Effector CD4-positive, alpha-beta T cell (primary cell): ENCODE measurements at places on chromosomes 13 and 19.
A peak's percentile ranks its signal among the peaks of the same experiment; 100 is the strongest.

DNA sequence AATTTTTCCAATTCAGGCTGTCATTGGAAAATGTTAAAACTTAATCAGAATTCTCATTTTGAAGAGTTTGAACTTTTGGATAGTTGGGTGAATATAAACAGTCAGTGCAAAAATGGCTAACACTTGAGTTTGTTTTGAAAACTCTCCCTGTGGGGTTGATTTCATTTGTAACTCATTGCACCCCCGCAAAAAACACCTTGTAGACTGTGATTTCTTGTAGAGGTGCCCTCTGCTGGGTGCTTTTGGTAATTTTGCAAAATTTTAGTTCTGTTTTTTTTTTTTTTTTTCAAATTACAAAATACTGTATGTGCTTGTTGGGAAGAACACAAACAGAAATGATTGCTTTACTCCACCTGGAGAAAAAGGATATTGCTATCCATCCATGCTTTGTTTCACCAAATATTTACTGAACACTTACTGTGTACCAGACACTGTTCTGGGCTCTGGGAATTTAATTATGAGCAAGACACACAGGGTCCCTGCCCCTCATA lies 28.2 kb upstream of the GPI start:
- peak; percentile 32 for DNase-seq

GRCh38 chr19:19352823-19353222 lies 32.2 kb downstream of the MAU2 start:
- DNase-seq, result no peak

DNA sequence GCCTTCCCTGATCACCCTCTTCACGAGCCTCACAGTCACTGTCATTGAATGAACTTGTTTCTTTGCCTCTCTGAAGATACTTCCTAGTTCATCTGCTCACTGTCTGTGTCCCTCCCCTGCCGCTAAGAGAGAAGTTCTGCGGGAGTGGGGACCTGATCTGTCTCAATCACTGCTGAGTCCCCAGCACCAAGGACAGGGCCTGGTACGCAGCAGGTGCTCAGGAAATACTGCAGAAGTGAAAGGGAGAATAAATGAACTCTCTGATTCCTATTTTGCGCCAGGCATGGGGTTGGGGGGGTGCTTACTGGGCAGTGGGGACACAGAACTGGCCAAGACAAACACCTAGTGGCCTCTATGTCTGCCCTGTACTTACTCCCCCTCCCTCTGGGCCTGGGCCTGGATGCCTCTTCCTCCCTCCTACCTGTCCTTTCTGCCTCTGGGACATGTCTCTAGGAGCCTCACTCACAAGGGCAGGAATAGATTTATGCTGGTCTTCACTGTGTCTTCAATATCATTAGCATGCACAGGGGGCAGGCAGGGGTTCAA lies 17.5 kb downstream of the FCGBP start:
- no peak for DNase-seq

GRCh38 chr13:82062772-82063171 lies 1721.8 kb upstream of the SPRY2 start:
- DNase-seq, result no peak

DNA sequence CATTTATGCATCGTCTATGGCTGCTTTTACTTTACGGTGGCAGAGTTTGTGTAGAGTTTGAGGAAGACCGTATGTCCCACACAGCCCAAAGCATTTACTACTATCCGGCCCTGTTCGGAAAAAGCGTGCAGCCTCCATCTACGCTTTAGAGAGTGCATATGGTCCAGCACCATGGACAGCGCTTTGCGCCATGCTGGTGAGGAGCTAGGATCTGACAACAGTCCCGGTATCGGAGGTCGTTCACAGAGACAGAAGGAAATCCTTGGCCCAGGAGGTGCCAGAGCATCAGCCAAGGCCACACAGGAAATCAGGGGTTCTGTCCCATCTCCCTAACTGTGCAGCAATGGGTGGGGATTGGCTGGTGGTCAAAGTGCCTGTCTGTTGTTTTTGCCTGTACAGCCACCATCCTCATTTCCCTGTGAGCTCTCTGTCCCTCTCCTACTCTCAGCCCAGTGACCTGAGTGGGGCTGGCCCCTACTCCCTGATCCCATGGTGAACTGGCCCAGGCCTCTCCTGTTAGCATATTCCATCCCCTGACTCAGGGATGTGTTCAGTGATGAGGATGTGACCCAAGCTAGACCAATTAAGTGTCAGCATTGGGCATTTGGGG lies 16.2 kb upstream of the PRODH2 start:
- DNase-seq, result peak; percentile 38

- DNase-seq, result no peak
Measured at GRCh38 chr13:39641645-39642044, 13.8 kb upstream of the COG6 start.

GRCh38 chr13:94128430-94128829 lies 351.1 kb downstream of the DCT start:
- DNase-seq, result no peak

DNA sequence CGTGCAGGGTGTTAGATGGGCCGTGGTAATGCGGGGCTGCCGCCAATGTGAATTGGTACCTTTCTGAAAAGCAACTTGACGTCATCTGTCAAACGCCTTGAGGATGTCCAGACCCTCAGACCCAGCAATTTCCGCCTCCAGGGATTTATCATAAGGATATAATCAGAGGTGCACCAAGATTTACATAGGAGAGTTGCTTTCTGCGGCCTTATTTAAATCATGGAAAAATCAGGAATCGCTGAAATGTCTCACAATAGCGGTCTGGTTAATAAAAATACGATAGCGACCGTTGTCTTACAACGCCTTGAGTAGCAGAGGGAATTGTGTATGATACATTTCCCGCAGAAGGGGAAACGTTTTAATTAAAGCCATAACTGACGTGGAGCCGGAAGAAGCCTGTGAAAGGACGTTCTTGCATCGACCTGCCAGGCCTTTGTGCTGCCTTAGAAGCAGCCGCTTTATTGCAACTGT lies 32.3 kb upstream of the NDUFS7 start:
- no peak for DNase-seq

DNA sequence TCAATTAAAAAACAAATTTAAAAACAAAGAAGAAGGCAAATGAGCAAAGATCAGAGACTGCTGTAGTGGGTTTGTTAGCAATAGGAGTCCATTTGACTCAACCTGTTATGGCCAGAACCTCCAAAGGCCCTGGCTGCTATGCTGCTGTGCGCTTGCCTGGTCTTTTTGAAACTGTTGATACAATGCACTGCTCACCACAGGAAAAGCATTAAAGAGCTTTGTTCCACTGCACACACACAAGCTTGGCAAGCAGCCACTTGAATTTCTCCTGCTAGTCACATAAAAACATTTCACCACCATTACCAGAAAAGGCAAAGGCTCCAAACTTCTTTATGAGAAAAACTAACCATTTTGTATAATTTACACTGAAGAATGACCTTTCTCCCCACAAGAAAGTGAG lies 132.2 kb downstream of the FREM2 start:
- no peak for DNase-seq

DNA sequence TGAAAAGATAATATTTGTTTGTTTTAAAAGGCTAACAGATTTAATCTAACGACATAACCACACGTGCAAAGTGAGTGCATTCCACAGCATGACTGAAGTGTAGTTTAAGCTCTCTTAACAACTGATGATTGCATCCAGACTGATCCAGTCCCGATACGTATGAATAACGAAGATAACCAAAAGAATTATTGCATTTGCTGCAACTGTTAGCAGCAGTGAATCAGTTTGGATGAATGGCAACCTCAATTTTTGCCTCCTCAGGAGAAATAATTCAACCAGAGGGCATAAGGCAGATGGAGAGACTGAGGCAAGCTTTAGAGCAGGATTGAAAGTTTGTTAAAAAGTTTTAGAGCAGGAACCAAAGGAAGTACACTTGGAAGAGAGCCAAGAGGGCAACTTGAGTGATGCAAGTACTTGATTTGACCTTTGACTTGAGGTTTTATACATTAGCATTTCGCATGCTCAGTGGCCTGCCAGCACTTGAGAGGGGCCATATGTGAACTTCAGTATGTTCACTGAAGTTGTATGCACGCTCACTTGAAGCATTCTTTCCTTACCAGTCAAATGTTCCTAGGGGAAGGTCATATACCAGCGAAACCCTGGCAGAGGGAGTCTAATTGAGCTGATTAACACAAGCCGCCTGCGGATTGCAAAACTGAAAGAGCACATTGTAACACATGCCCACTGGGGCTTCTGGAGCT lies 835.0 kb upstream of the PCDH20 start:
- DNase-seq, result no peak

- DNase-seq, result no peak
Measured at GRCh38 chr13:74966814-74967424, 515.0 kb downstream of the TBC1D4 start.

DNA sequence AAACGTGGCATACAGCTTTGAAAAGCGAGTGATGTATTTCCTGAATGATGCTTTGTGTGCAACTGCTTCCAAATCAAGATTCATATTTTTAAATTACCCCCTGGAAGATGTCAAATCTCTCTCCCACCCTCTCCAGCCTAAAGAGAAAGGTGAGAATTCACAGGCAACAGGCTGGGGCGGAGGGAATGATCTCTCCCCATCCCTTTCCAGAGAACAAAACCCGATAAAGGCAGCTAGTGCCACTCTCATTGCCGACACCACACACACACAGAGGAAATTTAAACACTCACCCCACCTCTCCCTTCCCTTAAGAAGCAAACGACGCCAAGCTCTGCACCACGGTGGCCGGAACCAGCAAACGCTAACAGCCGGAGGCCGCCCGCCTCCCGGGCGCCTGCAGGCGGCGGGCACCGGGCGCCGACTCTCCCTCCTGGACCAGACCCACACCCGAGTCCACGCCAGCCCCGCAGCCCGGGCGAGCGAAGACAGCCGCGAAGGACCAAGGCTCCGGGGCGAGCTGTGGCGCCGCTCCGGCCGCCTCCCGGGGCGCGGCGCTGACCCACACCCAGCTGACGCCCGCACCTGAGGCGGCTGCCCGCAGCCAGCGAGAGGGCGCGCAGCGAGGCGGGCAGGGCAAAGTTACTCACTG lies 477 bp downstream of the LNX2 start:
- peak; percentile 25 for DNase-seq

- no peak for DNase-seq
Measured at GRCh38 chr13:24625870-24626849, 54.0 kb upstream of the ATP12A start.

DNA sequence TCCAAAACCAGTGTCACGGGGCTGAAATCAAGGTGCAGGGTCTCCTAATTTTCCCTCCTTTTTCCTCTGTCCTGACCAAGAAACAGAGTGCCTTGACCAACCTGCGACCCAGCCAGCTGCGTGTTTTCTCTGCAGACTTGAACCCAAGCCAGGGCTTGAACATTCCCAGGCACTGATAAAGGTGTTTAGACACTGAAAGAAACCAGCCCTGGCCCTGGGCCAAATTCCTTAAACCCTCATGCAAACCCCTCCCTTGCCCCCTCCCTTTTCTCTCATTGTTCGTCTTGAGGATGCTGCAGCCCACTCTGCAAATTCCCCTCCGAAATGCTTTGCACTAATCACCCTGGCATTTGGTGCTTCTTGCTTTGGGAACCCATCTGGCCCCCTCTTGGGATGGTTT lies 9.5 kb upstream of the FFAR2 start:
- no peak for DNase-seq

DNA sequence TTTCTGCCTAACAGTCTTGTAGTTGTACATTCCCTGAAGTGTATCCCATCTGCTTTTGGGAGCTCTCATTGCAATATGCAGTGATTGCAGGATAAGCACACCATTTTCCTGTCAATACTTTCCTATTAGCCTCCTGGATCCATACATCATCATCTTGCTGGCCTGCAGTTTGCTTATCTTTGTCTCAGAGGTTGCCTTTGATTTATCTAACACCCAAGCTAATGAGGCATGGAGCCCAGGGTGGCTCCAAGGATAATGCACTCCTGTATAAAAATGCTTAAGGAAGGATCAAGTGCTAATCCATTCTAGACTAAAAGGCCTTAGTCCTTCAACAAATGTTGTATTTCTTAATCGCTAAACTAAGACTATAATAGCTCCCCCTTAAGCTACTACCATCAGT lies 161.6 kb upstream of the OBI1 start:
- DNase-seq, result no peak

GRCh38 chr13:99947666-99948065 lies 23.9 kb downstream of the ZIC5 start:
- no peak for DNase-seq

DNA sequence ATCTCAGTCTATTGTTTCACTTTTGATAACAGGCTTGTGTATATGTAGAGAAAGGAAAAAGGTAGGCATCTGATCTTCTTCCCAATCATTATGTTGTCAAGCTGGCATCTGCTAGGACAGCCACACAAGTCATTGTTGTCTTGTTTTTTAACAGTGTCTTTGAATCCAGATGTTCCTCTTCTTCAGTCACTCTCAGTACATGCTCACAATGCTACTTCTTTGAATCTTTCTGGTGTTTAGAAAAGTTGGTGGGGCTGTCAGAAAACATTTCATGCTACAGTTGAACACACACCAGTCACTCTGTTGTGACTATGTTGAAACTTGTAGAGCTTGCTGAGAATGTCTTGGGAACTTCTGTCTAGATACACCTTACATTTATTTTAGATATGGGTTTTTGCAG lies 1231.4 kb upstream of the MIR17HG start:
- no peak for DNase-seq

DNA sequence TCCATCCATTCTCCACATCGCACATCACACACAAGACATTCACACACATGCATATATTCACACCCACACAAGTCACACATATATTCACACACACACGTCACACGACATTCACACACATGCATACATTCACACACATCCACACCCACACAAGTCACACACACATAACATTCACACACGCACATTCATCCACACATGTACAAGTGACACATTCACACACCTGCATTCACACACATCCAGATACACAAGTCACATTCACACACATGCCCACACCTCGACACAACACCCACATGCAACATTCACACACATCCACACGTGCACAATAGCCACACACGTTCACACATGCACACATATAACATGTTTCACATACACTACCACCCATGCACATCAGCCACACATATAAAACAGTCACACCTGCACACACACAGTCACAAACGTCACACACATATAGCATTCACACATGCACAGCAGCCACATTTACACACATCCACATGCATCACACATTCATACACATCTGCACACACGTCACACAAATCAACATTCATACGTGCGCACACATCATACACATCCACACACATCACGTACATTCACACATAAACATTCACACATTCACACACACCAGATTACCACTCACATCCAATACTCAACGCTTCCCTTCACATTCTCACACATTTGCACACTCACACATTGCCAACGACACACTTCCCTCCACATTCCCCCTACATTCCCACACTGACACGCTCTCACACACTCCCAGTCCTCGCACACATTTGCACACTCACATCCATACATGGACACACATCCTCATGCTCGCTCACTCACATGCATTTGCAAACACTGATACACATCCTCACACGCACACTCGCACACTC lies 41.0 kb downstream of the ANKRD10 start:
- DNase-seq, result no peak

GRCh38 chr19:38383184-38383583 lies 4.7 kb downstream of the GGN start:
- DNase-seq, result no peak
